ENCODE measurements at places on chromosomes 4 and X.

- no peak for DNase-seq
These were observed 219.0 kb downstream of the TLL1 start for GRCh38 chr4:166091912-166092510.

- no peak for DNase-seq
These were observed 18.5 kb downstream of the HERC3 start for GRCh38 chr4:88610771-88611170.

- no peak for DNase-seq
These were observed 330.8 kb downstream of the UBE2NL start for GRCh38 chrX:144214651-144215050.

GRCh38 chr4:9988933-9989332 is 32.4 kb downstream of the SLC2A9 start:
- no peak for DNase-seq

DNA sequence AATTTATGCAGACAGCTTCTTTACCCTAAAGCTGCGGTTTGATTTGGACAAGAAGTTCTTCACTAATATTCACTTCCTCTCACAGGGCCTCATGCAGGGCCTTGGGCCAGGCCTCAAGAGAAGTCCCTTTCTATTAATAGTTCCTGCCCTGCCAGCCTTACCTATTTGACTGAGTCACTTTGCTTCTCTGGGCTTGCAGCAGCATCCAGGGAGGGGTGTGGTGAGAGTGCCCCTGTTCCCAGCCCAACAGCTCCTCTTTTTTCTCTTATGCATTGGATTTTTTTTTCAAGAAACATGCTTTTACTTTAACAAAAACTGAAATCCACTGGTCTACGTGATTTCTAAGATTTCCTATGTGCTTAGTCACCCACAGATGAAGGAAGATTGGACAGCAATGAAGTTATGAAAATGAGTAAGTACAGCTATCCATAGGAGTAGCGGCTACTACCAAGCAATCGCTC is 26.7 kb downstream of the FAM156B start:
- DNase-seq: no peak
